ENCODE measurements at places on chromosomes 6 and 20. TPM values are rescaled to one million over a fixed set of nuclear protein-coding genes. Genes with fewer than 3 reads are reported as not detected.

KIAA0408 gene
- 0.67 TPM for total RNA-seq

FKBP1C gene
- total RNA-seq, result not detected

RBPJL gene
- not detected for total RNA-seq

- H3K27me3 ChIP-seq, result peaks cover 7% of the 10 kb centered on the region
- H3K27ac ChIP-seq, result no peak overlapping the region
- H3K4me1 ChIP-seq, result peaks cover 6% of the 10 kb centered on the region
- H3K4me3 ChIP-seq, result no peak overlapping the region
- H3K36me3 ChIP-seq, result no peaks in the 10 kb centered on the region
- DNase-seq, result no peak
These were observed 29.0 kb upstream of the TMEM244 start for GRCh38 chr6:129890164-129890563.

- H3K4me1 ChIP-seq, result no peaks in the 10 kb centered on the region
- H3K27me3 ChIP-seq, result peaks cover 3% of the 10 kb centered on the region
These were observed 58.2 kb upstream of the RNGTT start for GRCh38 chr6:89021629-89022028.

DNA sequence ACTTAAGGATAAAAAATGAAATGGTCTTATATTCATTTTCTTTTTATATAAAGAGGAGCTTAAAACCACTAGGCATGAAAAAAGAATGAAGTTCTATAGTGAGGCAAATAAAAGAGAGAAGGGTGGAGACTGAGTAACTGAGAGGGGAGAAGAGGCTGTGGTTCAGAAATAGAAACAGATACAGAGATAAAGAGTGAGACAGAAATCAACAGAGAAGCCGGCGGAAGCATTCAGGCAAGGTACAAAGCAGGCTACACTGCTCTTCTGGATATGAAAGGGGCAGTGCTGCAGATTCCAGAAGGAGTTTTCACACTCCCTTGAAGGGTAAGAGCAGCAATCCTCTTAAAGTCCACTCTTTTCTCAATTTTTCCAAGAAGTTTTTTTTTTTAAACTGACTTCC, 29.9 kb downstream of the NFATC2 start:
- DNase-seq, result no peak
- H3K4me3 ChIP-seq, result peak overlapping the region; percentile 50
- peak overlapping the region; percentile 81 for H3K27ac ChIP-seq

- no peaks in the 10 kb centered on the region for H3K27me3 ChIP-seq
- no peak overlapping the region for H3K4me3 ChIP-seq
- H3K36me3 ChIP-seq, result peaks cover 10% of the 10 kb centered on the region
- DNase-seq, result no peak
- H3K27ac ChIP-seq, result no peak overlapping the region
These were observed 29.1 kb upstream of the C20orf203 start for GRCh38 chr20:32702706-32703425.
